ENCODE measurements at places on chromosomes 2 and 18.

GRCh38 chr2:215883799-215884198 lies 129.6 kb downstream of the MREG start:
- no peak for DNase-seq

DNA sequence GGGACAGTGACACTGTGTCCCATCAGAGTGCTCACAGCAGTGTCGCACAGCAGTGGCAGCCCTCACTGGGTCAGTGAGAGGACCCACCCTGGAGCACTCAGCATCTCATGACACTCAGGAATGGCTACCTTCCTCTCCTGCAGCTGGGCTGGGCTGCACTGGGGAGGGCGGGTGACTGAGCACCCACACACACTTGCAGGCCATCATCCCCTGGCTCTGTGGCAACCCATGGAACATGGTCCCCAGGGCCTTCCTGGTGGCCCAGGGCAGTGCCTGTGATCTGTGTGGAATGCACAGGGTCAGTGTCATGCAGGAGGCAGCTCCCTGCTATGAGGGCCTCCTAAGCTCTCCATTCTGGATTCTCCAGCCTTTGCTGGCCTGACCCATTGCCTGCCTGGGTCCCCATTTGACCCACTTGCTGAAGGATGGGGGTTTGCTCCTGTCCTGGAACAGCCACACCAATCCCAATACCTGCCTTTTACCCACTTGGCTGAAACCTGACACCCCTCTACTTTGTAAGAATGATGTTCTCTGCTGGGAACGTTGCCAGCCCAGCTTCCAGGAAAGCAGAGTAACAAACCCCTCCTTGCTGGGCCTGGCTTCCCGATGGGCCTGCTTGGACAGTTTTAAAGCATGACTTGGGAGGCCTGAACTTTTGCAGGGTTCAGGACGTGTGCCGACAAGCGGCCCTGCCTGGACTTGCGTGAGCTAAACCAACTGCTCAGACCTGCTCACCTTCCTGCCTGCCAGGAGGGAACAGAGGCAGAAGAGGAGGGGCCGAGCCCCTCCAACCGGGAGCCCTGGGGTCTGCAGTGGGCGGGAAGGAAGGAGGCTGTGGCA lies 13.7 kb downstream of the HS6ST1 start:
- DNase-seq = no peak

DNA sequence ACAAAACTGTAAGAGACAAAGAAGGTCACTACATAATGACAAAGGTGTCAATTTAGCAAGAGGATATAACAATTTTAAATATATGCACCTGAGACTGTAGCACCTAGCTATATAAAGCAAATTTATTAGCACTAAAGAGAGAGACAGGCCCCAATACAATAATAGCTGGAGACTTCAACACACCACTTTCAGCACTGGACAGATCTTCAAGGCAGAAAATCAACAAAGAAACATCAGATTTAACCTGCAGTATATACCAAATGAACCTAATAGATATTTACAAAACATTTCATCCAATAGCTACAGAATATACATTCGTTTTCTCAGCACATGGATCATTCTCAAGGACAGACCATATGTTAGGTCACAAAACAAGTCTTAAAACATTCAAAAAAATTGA lies 14.7 kb downstream of the MC2R start:
- DNase-seq = no peak

DNA sequence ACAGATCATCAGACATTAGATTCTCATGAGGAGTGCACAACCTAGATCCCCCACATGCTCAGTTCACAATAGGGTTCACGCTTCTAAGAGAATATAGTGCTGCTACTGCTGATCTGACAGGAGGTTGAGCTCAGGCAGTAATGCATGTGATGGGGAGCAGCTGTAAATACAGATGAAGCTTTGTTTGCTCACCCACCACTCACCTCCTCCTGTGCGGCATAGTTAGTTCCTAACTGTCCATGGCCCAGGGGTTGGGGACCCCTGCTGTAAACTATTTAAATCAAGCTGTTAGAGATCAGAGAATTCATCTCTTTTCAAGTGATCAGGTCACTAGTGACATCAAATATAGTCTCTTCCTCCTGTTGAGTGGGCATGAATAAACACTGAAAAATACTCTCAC lies 88.8 kb upstream of the ACVR2A start:
- DNase-seq = no peak

DNA sequence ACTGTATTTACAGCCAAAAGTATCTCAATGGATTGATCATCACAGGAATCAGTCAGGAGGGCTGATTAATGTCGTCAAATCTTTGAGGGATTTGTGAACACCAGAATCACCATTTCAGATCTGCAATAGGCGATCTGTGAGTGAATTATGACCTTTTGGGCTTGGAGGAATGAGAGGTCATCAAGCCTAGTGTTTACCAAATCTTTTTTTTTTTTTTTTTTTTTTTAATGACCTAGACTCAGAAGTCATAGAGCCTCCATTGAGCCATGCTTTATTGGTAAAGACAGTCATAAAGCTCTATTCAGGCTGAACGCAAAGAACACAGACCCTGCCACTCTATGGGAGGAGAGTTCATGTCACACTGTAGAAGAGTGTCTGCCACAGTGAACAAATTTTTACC lies 97.7 kb downstream of the SOCS6 start:
- no peak for DNase-seq
